ENCODE measurements at places on chromosomes 6 and 20. TPM values are rescaled to one million over a fixed set of nuclear protein-coding genes. Genes with fewer than 3 reads are reported as not detected.

FOXS1 gene
- not detected for total RNA-seq

DDO gene
- not detected for total RNA-seq

FBXO9 gene
- total RNA-seq, result 62.5 TPM

RAD21L1 gene
- total RNA-seq, result not detected

ZSCAN16 gene
- 11.0 TPM for total RNA-seq

C6orf132 gene
- total RNA-seq, result 45.1 TPM

POU3F2 gene
- total RNA-seq, result 0.15 TPM

ELOVL2 gene
- total RNA-seq, result 0.46 TPM

MMP24 gene
- 23.0 TPM for total RNA-seq

LIN28B gene
- 110 TPM for total RNA-seq

GABRR1 gene
- total RNA-seq, result 0.26 TPM

AKAP12 gene
- 52.3 TPM for total RNA-seq

CTCFL gene
- 0.90 TPM for total RNA-seq

SLC32A1 gene
- 0.24 TPM for total RNA-seq

PYGB gene
- total RNA-seq, result 46.9 TPM

AHI1 gene
- 7.8 TPM for total RNA-seq

SLC22A16 gene
- total RNA-seq, result not detected

PBOV1 gene
- not detected for total RNA-seq

SAMD5 gene
- total RNA-seq, result 0.29 TPM

OARD1 gene
- total RNA-seq, result 36.6 TPM

CNR1 gene
- total RNA-seq, result 0.55 TPM

CSE1L gene
- 246 TPM for total RNA-seq

IMPG1 gene
- not detected for total RNA-seq

SMLR1 gene
- total RNA-seq, result not detected

CDH4 gene
- total RNA-seq, result 3.2 TPM

MAS1 gene
- total RNA-seq, result 0.02 TPM

LY6G6C gene
- 0.24 TPM for total RNA-seq

BHLHE23 gene
- total RNA-seq, result 0.22 TPM

MAK gene
- total RNA-seq, result 0.20 TPM

CBFA2T2 gene
- total RNA-seq, result 10.9 TPM

VSTM2L gene
- total RNA-seq, result 2.2 TPM

SLC17A3 gene
- total RNA-seq, result not detected

TCP1 gene
- 412 TPM for total RNA-seq

LAMA2 gene
- 3.7 TPM for total RNA-seq

CDSN gene
- not detected for total RNA-seq

MUC22 gene
- total RNA-seq, result not detected

CST5 gene
- not detected for total RNA-seq

PDE10A gene
- total RNA-seq, result 0.31 TPM
